Calu3 (cell line): ENCODE measurements at places on chromosomes 4 and X.

DNA sequence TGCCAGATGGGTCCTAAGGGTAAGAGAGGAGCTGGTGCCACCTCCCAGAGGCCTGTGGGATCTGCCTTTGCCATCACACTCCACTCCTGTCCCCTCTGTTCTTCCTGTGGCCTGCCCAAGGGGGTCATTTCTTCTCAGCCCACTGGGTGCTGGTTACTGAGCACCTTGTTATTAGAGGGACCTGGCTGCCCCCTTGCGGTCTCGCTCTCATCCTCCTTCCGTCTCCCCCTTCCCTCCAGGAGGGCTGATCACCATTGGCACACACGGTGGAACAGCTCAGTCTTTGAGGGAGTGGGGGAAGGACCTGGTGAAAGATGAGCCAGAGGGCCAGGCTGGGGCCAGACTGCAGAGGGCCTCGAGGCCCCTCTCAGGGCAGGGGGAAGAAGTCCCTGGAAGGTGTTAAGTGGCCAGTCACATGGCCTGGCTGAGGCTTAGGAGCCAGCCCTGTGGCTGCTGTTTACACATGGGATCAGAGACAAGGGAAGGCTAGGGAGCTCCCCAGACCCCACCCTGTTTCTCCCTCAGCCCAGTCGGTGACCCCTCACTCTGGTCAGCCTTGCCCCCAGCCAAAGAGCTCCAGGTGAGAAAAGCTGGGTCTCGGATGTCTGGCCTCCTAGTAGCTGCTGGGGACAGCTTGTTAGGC lies 68.1 kb downstream of the MTMR1 start:
- DNase-seq, result no peak

DNA sequence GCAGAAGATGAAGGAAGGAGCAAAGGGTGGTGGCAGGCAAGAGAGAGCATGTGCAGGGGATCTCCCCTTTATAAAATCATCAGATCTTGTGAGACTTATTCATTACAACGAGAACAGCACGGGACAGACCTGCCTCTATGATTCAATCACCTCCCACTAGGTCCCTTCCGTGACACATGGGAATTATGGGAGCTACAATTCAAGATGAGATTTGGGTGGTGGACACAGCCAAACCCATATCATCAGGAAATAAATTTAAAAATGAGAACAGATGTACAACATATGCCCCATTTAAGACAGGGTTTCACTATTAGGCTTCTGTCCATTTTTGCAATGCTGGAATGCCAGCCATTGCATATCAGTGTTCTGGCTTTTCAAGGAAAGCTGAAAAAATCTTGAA lies 346.7 kb upstream of the SLIT2 start:
- no peak for DNase-seq

DNA sequence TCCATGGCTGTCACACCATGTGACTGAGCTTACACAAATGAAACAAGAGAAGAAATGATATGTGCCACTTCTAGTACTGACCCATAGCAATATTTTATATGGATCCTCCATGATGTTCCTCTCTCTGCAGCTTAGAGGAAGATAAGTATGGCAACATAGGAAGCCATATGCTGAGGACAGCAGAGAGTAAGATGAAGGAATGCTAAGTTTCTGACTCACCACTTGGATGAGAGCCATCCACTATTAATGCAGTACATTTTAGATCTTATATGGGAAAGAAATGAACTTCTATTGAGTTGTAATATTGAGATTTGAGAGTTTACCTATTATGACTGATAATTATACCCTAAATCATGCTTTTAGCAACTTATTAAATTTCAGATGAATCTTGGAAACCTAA lies 386.9 kb upstream of the MAOA start:
- no peak for DNase-seq

- DNase-seq, result no peak
These were observed 9.3 kb downstream of the TMEM144 start for GRCh38 chr4:158219623-158220022.

DNA sequence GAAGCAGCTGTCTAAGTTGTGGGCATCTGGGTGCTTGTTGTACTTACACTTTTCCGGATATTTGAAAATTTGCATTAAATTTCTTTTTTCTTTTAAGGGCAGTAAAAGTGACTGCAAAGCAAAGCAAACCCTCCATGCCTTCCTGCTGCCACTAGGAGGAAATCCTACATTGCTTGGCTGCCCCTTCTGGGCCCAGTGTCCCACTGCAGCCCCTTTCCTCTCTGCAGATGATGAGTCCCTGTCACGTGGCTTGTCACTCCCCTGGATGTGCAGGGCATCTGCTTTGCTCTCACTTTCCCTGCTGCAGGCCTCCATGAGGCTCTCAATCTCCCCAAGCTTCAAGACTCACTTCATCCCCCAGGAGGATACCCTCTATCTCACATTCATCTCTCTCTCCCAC lies 12.7 kb downstream of the TSR2 start:
- DNase-seq, result no peak

- DNase-seq, result no peak
These were observed 40.3 kb downstream of the MAML3 start for GRCh38 chr4:140113653-140114052.

GRCh38 chr4:53682196-53682595 lies 90.9 kb upstream of the LNX1 start:
- no peak for DNase-seq

GRCh38 chrX:95076449-95076848 lies 1402.4 kb downstream of the FAM133A start:
- DNase-seq, result no peak

GRCh38 chr4:1870328-1870577 lies 940 bp upstream of the NSD2 start:
- peak; percentile 86 for DNase-seq

GRCh38 chr4:61619528-61619927 lies 419.4 kb downstream of the ADGRL3 start:
- no peak for DNase-seq

DNA sequence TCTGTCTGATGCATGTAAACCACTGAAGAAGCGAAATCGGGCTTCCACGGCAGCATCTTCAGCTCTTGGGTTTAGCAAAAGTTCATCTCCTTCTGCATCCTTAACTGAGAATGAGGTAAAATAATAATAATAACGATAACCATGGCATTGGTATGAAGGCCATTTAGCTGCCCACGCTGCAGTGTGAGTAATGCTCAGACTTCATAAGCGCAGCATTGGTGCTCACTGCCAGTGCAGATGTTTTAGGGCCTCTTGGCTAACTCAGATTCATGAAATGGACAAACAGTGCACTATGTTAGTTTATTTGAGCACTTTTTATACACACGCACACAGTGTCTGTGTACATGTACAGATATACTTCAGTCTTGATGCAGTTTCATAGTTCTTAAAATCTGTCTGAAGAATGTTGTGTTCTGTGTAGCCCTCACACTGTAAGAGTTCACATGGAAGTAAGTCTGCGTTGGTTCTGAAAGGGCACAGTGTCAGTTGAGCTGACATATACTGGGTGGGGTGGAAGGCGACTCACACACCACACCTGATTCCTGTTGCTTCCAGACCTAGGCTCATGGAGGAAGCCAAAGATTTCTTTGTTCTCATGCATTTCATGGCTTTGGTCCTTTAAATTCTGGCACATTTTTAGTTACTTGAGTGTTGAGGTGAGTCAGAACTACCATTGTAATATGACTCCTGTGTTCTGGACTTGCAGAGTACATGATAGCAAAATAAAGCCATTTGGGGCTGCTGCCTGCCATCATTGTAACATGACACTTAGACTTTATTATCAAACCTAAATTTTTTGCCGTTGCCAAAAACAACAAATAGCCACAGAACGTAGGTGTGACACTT lies 68.7 kb downstream of the NSD2 start:
- DNase-seq, result peak; percentile 30

- no peak for DNase-seq
These were observed 59.3 kb downstream of the SHROOM2 start for GRCh38 chrX:9845578-9845952.

- DNase-seq, result no peak
These were observed 334.4 kb downstream of the SPRY1 start for GRCh38 chr4:123731035-123731434.

DNA sequence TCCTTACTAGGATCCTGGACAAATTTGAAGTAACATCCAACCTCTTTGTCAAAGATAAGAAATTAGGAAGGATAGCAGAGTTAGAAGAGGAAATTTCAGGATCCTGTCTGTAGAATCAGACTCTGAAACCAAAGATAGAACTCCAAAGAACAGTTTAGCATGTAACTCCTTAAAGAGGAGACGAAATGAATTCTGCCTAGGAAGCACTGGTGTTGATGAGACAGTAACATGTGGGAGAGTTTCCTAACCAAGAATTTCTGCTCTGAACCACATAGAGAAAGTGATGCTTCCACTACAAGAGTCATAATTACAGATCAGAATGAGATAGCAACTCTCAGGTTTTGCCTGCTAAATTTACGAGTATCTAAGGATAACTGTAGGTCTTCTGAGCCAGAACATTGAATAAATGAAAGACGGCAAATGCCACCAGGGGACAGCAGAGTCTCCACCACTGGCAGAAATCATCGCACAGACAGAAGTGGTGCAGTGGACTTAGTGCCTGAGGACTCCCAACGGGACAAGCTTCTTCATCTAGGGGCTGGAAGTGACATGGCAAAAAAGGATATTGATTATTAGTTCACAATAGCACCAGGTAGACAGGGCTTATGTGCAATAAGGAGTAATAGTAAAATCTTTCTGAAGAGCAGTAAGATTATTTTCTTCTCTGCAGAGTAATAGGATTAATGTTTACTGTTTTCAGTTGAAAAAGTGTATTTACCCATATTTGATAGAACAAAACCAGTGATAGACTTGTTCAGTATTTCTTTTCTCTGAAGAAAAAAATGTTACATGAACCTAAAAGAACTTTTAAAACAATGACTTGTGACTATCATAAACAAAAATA lies 6.7 kb upstream of the PPID start:
- peak; percentile 50 for DNase-seq

GRCh38 chrX:68835104-68835442 lies 6.3 kb downstream of the EFNB1 start:
- DNase-seq, result no peak

GRCh38 chr4:171025343-171025742 lies 787.9 kb upstream of the GALNTL6 start:
- DNase-seq, result no peak

GRCh38 chr4:186051096-186051495 lies 17.9 kb upstream of the TLR3 start:
- DNase-seq, result no peak

- peak; percentile 35 for DNase-seq
These were observed 37.7 kb upstream of the SLC16A2 start for GRCh38 chrX:74383611-74384010.

GRCh38 chr4:15142201-15142600 lies 139.9 kb downstream of the CPEB2 start:
- no peak for DNase-seq

- no peak for DNase-seq
These were observed 103.9 kb downstream of the PPA2 start for GRCh38 chr4:105369988-105370387.

GRCh38 chrX:40415675-40416074 lies 165.1 kb upstream of the ATP6AP2 start:
- DNase-seq, result no peak

DNA sequence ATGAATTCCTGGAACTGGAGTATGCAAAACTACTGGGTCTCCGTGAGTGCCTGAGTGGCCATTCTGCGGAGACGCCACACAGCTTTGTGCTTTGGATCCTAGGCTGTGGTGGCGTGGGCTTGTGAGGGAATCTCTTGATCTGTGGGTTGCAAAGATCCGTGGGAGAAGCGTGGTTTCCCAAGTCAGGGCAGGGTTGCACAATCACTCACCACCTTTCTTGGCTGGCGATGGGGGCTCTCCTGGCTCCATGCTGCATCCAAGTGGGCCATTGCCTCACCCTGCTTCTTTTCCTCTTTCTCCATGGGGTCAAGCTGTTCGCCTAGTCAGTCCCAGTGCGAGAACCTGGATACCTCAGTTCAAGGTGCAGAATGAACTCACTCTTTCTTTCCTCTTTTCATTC lies 62.5 kb downstream of the SLAIN2 start:
- DNase-seq, result no peak

- no peak for DNase-seq
These were observed 115.0 kb upstream of the TBL1X start for GRCh38 chrX:9349572-9350494.

- no peak for DNase-seq
These were observed 132.9 kb downstream of the NKX6-1 start for GRCh38 chr4:84366161-84366560.

GRCh38 chr4:42925921-42926320 lies 33.4 kb downstream of the GRXCR1 start:
- DNase-seq, result no peak

DNA sequence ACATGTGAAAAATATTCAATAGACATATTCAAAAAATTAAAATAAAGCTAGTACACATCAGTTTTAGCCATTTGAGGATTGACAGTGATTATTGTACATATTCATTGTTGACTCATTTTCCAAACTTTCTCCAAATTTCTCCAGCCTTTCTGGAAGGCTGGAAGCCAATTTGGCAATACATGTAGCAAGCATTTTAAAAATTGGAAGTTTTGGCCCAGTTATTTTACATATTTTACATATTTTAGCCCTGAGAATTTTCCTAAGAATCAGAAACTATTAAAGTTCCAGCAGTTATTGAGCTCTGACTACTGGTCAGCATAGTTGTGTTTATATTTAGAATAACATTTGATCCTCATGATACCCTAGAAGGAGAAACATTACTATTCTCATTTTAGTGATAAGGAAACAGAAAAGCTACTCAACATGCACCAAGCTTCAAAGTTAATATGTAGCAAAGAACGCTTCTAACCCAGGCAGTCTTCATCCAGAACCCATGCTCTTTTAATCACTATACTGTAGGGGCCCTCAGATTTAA lies 3.2 kb downstream of the CABS1 start:
- DNase-seq, result no peak

- DNase-seq, result no peak
These were observed 46.8 kb downstream of the PKD2 start for GRCh38 chr4:88054229-88054628.

- DNase-seq, result no peak
These were observed 5.6 kb downstream of the HAND2 start for GRCh38 chr4:173524218-173525117.

DNA sequence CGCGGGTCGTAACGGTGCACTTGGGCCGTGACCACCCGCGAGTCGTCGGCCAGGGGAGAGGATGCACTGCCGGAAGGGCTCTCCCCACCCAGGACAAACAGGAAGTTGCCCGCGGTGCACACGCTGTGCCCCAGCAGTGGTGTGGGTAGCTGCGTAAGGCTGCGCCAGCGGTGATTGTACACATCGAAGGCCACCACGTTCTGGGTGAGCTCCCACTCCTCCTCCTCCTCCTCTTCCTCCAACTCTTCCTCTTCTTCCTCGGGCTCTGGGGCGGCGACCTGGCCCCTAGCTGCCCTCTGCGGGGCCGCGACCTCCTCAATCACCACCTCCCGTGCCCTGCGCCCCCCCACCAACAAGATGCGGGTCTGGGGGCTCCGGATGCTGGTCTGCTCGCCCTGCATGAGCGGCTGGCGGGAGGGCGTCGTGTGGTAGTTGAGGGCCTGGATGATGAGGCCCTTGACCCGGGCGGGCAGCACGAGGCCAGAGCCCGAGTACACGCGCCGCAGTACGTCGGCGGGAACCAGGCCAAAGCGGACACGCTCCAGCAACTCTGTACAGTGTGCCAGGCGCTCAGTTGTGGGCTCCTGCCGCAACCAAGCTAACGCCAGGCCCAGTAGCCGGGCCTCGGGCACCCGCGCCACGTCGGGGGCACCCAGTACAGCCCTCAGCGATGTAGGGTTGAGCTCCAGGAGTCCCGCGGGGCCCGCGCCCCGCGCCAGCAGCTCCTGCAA lies 1.4 kb downstream of the KLHL34 start:
- no peak for DNase-seq

- DNase-seq, result no peak
These were observed 49.3 kb upstream of the CLCN4 start for GRCh38 chrX:10107483-10107882.

- DNase-seq, result peak; percentile 66
These were observed 19.5 kb upstream of the CCNI start for GRCh38 chr4:77095101-77095821.

- DNase-seq, result no peak
These were observed 2582.2 kb downstream of the PCDH7 start for GRCh38 chr4:33302321-33302720.
